ENCODE measurements at places on chromosomes 7 and 10.

GRCh38 chr10:2920637-2921036 lies 146.7 kb upstream of the PFKP start:
- DNase-seq: no peak

GRCh38 chr10:78535716-78536218 lies 502.1 kb downstream of the RPS24 start:
- no peak for DNase-seq

DNA sequence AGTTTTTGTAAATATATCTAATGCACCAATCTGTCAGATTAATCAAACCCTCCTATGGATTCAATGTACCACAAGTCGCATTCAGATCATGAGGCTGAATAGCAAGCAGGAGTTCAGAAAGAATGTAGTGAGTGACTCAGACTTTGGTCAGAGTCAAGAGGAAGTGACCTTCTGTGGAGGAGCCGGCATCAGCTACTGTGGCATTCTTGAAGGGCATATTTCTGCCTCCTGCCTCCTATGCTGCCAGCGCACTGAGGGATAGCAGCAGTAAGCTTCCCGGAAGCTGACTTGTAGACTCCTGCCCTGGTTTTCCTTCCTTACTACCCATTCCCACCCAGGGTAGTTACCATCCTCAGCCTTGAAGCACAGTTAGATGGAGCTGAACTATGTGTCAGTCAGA lies 867.5 kb downstream of the NRG3 start:
- DNase-seq: no peak

GRCh38 chr7:31981874-31982390 lies 88.3 kb downstream of the PDE1C start:
- DNase-seq: no peak

- no peak for DNase-seq
Measured at GRCh38 chr7:1238931-1239802, 6.5 kb downstream of the UNCX start.

DNA sequence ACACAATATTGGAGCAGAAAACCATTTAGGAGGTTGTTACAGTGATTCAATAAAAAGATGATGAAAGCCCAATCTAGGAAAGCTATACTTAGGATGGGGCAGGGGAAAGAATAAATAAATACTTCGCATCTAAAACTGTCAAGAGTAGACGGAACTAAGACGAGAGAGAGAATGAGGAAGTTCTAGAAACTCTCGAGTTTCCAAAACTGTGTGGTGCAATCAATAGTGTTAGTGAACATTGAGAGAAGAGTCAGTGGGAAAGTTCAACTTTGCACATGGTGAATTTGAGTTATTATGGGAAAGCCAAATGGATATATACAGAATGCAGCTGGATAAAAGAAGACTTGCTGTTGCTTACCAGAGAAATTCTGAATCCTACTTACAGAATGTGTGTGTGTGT lies 133.8 kb upstream of the MEOX2 start:
- no peak for DNase-seq

GRCh38 chr7:12949060-12949931 lies 261.9 kb downstream of the ARL4A start:
- no peak for DNase-seq

GRCh38 chr7:94031865-94032264 lies 27.7 kb upstream of the BET1 start:
- DNase-seq: no peak

GRCh38 chr7:3733541-3734140 lies 432.6 kb downstream of the SDK1 start:
- no peak for DNase-seq

GRCh38 chr10:3635211-3635671 lies 149.8 kb downstream of the KLF6 start:
- no peak for DNase-seq

GRCh38 chr7:40799493-40800403 lies 664.9 kb downstream of the SUGCT start:
- DNase-seq: no peak

- no peak for DNase-seq
Measured at GRCh38 chr10:96505150-96506136, 8.3 kb downstream of the TLL2 start.

DNA sequence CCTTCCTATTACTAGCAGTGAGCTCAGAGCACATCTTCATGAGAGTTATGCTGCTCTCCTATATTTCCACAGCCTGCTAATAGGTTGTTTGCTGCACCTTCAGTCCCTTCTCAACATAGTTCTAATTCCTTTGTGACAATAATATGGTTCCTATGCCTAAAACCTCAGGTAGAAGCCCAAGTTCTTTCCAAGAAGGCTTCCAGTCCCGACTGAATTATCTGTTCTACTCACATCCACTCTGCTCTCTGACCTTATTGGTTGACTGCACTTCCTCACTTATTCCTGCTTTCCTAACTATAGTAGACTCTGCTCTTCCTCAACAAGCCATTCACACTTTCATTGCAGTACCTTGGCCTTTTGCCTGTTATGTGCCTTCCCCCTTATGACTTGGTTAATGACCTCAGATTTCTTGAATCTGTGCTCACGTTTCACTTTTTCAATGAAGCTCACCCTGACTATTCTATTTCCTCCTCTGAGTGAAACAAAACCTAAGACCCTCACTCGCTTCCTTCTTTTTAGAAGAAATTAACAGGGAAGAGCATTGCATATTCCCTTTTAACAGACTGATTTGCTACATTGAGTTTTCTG lies 132.7 kb downstream of the MDFIC start:
- DNase-seq: no peak

- DNase-seq: no peak
Measured at GRCh38 chr10:5942001-5942400, 35.3 kb downstream of the IL15RA start.
